ENCODE measurements at places on chromosomes 4 and X.

GRCh38 chr4:110643096-110643495, 20.2 kb upstream of the PITX2 start:
- H3K4me3 ChIP-seq: no peak overlapping the region
- no peaks in the 10 kb centered on the region for H3K36me3 ChIP-seq

GRCh38 chrX:139093201-139093600, 381.7 kb upstream of the FGF13 start:
- H3K27ac ChIP-seq: no peak overlapping the region
- no peak for DNase-seq
- no peaks in the 10 kb centered on the region for H3K4me1 ChIP-seq
- H3K27me3 ChIP-seq: no peaks in the 10 kb centered on the region
- H3K4me3 ChIP-seq: no peak overlapping the region

DNA sequence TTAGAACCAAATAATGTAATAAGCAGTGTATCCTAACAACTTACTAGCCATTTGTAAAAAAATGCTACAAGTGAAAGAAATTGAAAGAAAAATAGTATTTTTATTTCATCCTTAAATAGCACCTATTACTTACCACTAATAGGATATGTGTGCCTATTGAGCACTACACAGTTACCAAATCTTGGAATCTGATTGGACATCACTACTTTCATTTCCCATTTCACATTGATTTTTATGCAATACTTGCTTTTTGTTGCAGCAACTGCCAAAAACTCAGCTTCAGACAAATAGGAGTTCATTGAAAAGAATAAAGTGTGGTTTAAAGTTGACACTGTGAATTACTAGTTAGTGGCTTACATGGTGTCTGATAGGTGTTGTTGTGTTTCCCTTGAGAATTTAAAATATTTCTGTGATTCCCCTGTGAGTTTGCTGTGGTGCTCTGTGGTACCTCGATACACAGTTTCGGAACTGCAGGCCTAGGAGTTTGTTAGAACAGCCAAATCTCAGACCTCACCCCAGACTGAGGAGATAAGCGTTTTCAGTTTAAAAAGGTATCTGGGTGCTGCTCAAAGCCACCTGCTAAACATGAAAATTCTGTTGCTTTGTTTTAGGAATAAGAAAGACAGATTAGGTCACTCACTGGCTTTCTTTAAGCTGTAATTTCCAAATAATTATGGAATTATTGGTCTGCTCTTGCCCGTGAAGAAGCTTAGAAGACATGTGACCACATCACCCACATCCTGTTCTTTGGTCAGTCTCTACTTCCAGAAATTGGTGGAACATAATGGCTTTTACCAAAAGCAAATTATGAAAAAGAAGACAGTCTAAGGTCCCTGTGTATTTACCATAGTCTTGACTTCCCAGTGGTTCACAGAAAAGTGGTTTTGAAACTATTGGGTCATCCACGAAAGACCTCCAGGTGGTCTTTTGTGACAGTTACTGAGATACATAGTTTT, 97.8 kb downstream of the SYTL5 start:
- H3K27ac ChIP-seq: no peak overlapping the region
- no peaks in the 10 kb centered on the region for H3K36me3 ChIP-seq
- H3K4me3 ChIP-seq: no peak overlapping the region
- no peaks in the 10 kb centered on the region for H3K27me3 ChIP-seq
- no peak for DNase-seq

DNA sequence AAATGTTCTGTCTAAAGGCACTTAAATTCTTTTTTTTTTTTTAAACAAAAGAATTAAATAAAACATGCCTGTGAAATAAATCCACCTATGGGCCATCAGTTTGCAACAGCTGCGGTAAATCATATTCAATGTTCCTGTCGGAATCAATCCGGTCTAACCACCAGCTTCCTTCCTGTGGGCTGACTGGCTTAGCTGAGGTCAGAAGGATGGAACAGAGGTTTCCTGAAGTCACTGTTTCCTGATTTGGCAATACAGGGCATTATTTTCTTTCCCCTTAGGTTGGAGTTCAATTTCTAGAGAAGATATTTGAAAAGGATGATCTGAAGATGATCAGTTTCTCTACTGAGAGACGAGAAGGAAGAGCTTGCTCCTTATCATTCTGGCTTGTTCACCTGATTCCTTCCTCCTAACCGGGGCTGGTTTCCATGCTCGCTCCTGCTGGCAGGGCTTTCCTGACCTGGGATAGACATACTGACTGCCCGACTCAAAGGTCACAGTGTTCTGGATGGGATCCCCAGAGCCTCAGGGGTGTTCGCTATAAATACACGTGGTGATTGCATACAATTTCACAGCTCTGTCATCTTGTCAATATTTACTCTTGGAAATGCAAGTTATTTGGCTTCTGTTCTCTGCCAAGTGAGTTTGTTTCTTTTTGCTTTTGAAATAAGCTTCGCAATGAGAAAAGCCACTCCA, 21.7 kb downstream of the PDLIM3 start:
- no peak overlapping the region for H3K27ac ChIP-seq
- no peak for DNase-seq
- H3K4me1 ChIP-seq: peaks cover 7% of the 10 kb centered on the region
- H3K27me3 ChIP-seq: no peaks in the 10 kb centered on the region
- no peaks in the 10 kb centered on the region for H3K36me3 ChIP-seq

- H3K4me3 ChIP-seq: no peak overlapping the region
- H3K36me3 ChIP-seq: no peaks in the 10 kb centered on the region
- no peaks in the 10 kb centered on the region for H3K27me3 ChIP-seq
- no peak for DNase-seq
- no peaks in the 10 kb centered on the region for H3K4me1 ChIP-seq
These were observed 258.1 kb upstream of the AGTR2 start for GRCh38 chrX:115912372-115912897.

DNA sequence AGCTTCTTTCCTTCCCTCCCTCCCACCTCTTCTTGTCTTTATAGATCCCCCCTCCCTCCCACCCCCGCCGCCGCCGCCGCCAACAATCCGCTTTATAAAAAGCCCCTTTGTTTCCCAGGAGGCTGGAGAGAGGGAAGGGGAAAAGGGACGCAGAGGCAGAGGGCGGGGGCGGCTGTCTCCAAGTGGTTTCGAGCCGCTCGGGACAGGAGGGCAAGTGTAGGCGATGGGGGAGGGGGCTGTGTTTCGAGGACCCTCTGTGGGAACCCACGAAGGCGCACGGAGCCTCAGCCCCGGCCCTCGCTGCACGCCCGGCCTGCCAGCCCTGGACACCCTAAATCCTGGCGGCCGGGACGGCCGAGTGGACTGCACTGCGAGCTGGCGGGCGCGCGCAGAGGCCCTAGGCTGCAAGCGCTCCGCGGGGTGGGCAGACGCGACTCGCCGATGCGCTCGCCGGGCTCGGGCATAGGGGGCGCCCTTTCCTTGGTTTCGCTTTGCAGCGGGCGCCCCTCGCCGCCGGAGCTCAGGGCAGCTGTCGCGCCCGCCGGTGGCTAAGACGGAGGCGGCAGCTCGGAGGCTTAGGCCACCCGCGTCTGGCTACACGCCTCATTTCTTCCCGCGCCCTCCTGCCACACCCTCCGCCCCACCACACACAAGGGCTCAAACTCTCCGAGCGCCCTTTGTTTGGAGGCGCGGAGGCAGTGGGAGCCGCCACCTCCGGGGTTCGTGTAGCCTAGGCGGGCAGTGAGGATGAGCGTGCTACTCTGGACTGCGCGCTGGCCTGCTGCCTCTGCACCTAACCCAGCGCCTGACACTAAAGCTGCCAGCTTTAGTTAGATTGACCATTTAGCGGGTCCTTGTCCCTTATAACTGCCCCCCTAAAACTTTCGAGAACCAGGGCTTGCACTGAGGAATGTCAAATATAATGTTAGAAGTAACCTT, 2.2 kb downstream of the MAMLD1 start:
- H3K4me3 ChIP-seq: peak overlapping the region; percentile 52
- DNase-seq: peak; percentile 83
- peaks cover 3% of the 10 kb centered on the region for H3K4me1 ChIP-seq

- H3K4me1 ChIP-seq: no peaks in the 10 kb centered on the region
- no peaks in the 10 kb centered on the region for H3K27me3 ChIP-seq
- DNase-seq: no peak
These were observed 215.0 kb upstream of the GIMD1 start for GRCh38 chr4:106583567-106583966.

- peak overlapping the region; percentile 44 for H3K27ac ChIP-seq
- no peaks in the 10 kb centered on the region for H3K36me3 ChIP-seq
- H3K4me1 ChIP-seq: no peaks in the 10 kb centered on the region
- peak overlapping the region; percentile 54 for H3K4me3 ChIP-seq
- peak; percentile 57 for DNase-seq
- H3K27me3 ChIP-seq: no peaks in the 10 kb centered on the region
These were observed 568 bp downstream of the CHST7 start for GRCh38 chrX:46573892-46574773.

- H3K4me1 ChIP-seq: no peaks in the 10 kb centered on the region
- no peak overlapping the region for H3K27ac ChIP-seq
- no peak for DNase-seq
- H3K4me3 ChIP-seq: no peak overlapping the region
- no peaks in the 10 kb centered on the region for H3K36me3 ChIP-seq
These were observed 109.8 kb upstream of the HDX start for GRCh38 chrX:84611843-84612636.

DNA sequence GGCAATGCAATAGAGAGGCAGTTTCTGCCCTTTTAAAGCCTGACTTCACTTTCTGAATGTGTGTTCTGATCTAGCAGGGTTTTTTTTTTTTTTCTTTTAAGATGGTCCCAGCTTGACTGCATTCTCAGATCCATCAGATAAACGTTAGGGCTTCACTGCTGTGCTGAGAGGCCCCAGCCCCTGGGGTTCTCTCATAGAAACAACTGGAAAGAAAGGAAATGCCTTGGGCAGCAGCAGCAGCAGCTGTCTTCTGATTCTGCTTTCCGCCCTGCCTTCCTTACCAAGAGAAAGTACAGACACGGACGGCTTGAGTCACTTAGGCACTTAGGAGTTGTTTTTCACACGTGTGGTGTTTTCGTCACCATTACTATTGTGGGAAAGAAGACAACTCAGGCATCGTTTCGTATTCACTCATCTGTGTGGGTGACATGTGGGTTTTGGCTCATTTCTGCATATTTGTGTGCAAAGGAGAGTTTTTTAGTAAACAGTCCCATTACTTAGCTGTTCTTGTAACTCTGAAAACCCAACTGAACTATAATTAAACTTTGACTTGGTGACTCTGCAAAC, 172.0 kb downstream of the PTTG2 start:
- H3K27ac ChIP-seq: peak overlapping the region; percentile 82
- no peaks in the 10 kb centered on the region for H3K27me3 ChIP-seq
- peaks cover 13% of the 10 kb centered on the region for H3K4me1 ChIP-seq
- DNase-seq: peak; percentile 54
- no peak overlapping the region for H3K4me3 ChIP-seq

- no peaks in the 10 kb centered on the region for H3K36me3 ChIP-seq
- DNase-seq: no peak
- no peak overlapping the region for H3K27ac ChIP-seq
These were observed 344.1 kb upstream of the GATB start for GRCh38 chr4:152104901-152105357.

DNA sequence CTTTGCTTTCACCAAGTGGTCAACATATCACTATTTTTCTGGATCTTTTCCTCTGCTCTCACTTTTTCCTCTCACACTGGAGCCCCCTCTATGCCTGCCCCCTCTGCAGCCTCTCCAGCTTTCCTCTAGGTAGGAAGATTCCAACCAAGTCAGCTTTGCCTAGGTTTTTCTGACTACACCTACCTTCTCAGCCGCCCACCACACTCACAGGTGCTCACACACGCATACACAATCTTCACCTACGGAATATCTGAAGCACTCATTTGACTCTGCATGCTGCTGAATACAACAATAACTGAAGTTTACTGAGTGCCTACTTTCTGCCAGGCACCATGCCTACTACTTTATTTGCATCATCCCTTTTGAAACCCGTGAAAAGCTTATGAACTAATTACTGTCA, 328.0 kb downstream of the PPP3CA start:
- H3K27me3 ChIP-seq: no peaks in the 10 kb centered on the region
- DNase-seq: no peak
- no peaks in the 10 kb centered on the region for H3K4me1 ChIP-seq
- H3K27ac ChIP-seq: no peak overlapping the region
- no peak overlapping the region for H3K4me3 ChIP-seq
- H3K36me3 ChIP-seq: no peaks in the 10 kb centered on the region

DNA sequence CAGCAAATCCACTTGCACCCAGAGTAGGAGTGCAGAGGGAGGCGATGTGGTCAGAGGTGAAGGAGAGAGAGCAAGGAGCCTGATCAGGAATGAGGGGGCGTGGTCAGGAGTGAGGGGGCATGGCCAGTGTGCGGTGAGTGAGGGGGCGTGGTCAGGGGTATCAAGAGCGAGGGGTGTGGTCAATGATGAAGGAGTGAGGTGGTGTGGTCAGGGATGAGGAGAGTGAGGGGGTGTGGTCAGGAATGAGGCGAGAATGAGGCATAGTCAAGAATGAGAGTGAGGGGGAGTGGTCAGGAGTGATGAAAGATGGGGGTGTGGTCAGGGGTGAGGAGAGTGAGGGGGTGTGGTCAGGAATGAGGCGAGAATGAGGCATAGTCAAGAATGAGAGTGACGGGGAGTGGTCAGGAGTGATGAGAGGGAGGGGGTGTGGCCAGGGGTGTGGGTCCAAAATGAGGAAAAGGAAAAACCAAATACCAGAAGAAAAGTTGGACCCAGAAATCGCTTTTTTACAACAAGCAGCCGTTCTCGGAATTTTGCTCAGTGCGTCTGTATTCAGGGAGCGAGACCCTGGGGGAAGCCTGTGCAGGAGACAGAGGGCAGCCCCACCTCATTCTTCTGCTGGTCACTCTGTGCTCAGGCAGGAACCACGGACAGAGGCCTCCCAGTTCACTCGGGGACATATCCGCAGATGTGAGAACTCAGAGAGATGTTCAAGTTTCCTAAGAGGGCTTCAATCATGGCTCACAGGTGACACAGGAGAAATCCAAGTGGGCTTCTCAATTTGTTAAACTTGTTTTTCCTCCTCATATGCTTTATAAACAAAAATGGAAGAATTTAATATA, 47.5 kb downstream of the MAGEA1 start:
- H3K36me3 ChIP-seq: no peaks in the 10 kb centered on the region
- H3K4me1 ChIP-seq: no peaks in the 10 kb centered on the region
- no peak overlapping the region for H3K4me3 ChIP-seq
- H3K27ac ChIP-seq: no peak overlapping the region
- H3K27me3 ChIP-seq: no peaks in the 10 kb centered on the region

DNA sequence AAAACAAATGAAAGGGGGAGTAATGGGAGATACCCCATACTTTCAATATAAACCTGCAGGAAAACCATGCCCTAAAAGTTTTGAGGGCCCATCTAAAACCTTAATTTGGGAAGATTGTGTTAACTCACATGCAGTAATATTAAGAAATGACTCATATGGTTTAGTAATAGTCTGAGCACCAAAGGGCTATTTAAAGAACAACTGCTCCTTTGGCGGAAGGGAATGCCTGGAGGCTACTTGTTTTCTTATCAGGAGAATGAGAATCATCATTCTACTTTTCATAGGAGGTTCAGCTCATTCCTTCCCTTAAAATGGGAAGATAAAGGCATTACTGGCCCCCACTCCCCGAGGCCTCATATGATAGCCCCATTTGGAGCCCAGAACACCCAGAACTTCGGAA, 47.6 kb downstream of the SPIN3 start:
- H3K4me3 ChIP-seq: no peak overlapping the region
- no peak for DNase-seq
- H3K27ac ChIP-seq: no peak overlapping the region
- no peaks in the 10 kb centered on the region for H3K36me3 ChIP-seq
- H3K4me1 ChIP-seq: no peaks in the 10 kb centered on the region
- no peaks in the 10 kb centered on the region for H3K27me3 ChIP-seq
